Caco-2 (cell line): ENCODE measurements at places on chromosomes 3 and 15. TPM values are rescaled to one million over a fixed set of nuclear protein-coding genes. Genes with fewer than 3 reads are reported as not detected.

ANKUB1 gene
- total RNA-seq = not detected in 2 replicates

FBXW12 gene
- 1.7 and 2.3 TPM in 2 replicates for total RNA-seq

BRK1 gene
- total RNA-seq = 94.9 and 115 TPM in 2 replicates

SNURF gene
- total RNA-seq = 10.7 and 32.4 TPM in 2 replicates

- H3K36me3 ChIP-seq = no peaks in the 10 kb centered on the region
- no peak overlapping the region for H3K27ac ChIP-seq
- no peak for DNase-seq
- H3K27me3 ChIP-seq = no peaks in the 10 kb centered on the region
- no peak overlapping the region for H3K4me3 ChIP-seq
- no peaks in the 10 kb centered on the region for H3K4me1 ChIP-seq
Observed at GRCh38 chr3:110686701-110687100, 384.9 kb upstream of the NECTIN3 start.

DNA sequence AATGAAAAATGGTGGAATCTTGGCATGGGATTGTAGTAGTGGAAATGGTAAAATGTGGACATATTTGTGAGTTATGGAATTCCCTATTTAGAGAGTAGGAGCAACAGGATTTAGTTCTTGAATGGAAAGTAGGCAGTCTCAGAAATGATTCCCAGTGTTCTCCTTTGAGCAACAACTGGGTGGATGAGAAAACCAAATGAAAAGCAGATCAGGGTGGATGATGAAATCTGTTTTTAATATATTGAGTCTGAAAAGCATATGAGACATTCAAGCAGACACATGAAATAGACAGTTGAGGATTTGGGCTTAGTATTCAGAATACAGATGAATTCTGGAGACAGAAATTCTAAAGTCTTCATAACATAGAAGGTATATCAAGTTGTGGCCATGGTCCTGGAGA is 451.3 kb downstream of the LPP start:
- no peaks in the 10 kb centered on the region for H3K4me1 ChIP-seq
- no peak overlapping the region for H3K4me3 ChIP-seq
- no peak overlapping the region for H3K27ac ChIP-seq

DNA sequence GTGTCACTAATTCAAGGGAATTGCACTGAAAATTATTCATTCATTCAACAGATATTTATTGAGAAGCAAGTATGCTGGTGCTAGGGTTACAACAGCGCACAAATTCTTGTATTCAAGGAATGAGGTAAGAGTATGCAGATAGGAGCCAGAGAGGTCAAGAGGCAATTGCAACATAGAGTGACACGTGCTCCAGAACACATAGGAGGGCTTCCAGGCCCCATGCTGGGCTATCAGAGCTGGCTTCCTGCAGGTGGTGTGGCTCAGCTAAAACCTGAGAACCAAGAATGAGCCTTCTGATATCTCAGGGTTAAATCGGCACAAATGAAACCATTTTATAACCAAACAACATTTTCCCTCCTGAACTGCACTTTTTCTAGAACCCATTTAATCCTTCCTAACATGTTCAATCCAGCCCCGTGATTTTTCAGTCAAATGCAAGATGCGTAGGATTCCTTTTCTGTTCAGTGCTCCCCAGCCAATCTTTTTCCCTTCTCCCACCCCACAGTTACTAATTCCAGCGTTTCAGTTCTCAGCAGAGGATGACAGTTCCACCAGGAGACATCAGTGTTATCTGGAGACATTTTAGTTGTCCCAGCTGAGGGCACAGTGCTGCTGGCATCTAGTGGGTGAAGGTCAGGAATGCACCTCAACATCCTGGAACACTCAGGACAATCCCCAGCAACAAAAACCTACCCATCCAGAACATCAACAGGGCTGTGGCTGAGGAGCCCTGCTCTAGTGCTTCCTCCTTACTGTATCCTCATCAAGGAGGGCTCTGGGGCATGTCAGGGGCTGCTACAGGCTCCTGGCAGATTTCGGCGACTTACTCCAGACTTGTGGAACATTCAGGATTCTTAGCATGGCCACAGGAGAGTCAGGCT is 13.1 kb downstream of the CCR5AS start:
- peaks cover 8% of the 10 kb centered on the region; the same call in 1 of the 2 replicates for H3K4me1 ChIP-seq
- DNase-seq = peak; percentile 59
- no peak overlapping the region for H3K4me3 ChIP-seq
- H3K36me3 ChIP-seq = no peaks in the 10 kb centered on the region

- no peaks in the 10 kb centered on the region for H3K4me1 ChIP-seq
- no peaks in the 10 kb centered on the region for H3K27me3 ChIP-seq
- H3K36me3 ChIP-seq = no peaks in the 10 kb centered on the region
- H3K4me3 ChIP-seq = no peak overlapping the region
Observed at GRCh38 chr3:67884345-67884744, 229.9 kb upstream of the SUCLG2 start.

GRCh38 chr15:31046759-31047359 is 54.7 kb downstream of the TRPM1 start:
- no peak overlapping the region for H3K4me3 ChIP-seq
- H3K36me3 ChIP-seq = no peaks in the 10 kb centered on the region
- peaks cover 4% of the 10 kb centered on the region; the same call in 1 of the 2 replicates for H3K4me1 ChIP-seq
- H3K27me3 ChIP-seq = no peaks in the 10 kb centered on the region
